ENCODE measurements at places on chromosomes 13 and 19.

GRCh38 chr19:10112037-10112761 lies 706 bp downstream of the P2RY11 start:
- DNase-seq = peak; percentile 49

DNA sequence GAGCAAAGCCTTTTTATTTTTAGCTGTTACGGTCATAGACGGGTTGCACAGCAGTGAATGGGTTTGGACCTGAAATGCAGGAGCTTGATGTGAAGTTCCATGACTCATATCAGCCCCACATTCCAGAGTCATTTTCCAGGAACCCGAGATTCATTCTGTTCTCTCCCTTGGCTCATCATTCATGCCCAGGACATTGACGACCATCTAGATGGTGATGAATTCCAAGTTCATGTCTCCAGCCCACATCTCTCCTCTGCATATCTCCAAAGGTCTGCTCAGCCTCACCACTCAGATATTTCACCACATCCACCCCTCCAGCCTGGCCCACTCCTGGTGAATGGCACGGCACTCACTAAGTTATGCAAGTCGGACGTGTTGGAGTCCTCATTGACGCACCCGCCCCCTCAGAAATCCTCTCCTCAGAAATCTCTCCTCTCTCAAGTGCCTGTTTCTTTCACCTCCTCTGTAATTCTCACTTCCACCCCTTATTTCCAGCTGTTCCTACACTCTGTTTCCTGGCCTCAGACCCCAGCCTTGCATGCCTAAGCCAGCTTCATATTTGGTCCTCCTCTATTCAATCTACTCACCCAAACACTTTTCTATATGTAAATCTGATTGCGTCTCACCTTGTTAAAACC lies 83.1 kb downstream of the ALOX5AP start:
- DNase-seq = no peak

DNA sequence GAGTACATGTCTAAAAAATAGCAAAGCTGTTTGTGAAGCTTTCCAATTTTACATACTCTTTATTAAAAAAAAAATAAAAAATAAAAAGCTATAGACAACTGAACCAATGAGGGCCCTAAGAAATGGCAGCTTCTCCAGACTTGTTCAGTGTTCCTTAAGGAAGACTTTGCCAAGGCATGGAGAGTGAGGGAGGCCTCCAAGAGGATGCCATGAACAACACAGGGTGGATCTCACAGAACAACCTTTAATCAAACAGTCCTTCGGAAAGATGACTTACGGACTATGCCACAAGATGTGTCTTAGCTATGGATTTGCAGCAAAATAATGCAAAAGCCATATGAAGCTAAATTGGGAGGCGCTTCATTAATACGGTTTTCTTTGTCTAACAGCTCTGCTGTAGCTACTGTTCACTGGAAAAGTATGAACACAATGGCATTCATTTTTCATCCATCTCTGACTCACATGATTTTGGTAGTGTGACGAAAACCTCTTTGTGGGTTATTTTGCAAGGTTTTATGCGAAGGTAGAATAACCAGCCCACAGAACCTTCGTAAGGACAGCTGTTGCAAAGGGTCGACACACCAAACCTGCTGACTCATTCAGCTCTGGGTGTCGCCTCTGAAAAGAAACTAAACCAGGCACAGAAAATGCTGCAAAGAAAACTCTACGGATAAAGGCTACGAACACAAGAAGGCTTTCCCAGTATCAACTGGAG lies 27.7 kb downstream of the EFNB2 start:
- no peak for DNase-seq

GRCh38 chr13:104816726-104817125 lies 1718.7 kb downstream of the EFNB2 start:
- DNase-seq = no peak

- no peak for DNase-seq
Measured at GRCh38 chr19:32890841-32891240, 21.3 kb upstream of the SLC7A9 start.

GRCh38 chr19:19445288-19445687 lies 39.8 kb downstream of the GATAD2A start:
- DNase-seq = no peak

GRCh38 chr19:7535998-7536695 lies 630 bp downstream of the PNPLA6 start:
- no peak for DNase-seq

DNA sequence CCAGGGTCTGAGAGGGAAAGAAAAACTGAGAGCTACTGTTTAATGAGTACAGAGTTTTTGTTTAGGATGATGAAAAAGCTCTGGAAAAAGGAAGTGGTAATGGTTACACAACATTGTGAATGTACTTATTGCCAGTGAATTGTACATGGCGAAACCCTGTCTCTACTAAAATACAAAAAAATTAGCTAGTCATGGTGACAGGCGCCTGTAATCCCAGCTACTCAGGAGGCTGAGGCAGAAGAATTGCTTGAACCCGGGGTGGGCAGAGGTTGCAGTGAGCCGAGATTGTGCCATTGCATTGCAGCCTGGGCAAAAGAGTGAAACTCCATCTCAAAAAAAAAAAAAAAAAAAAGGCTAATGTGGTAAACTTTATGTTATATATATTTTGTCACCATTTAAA lies 96.3 kb downstream of the VWA8 start:
- no peak for DNase-seq

DNA sequence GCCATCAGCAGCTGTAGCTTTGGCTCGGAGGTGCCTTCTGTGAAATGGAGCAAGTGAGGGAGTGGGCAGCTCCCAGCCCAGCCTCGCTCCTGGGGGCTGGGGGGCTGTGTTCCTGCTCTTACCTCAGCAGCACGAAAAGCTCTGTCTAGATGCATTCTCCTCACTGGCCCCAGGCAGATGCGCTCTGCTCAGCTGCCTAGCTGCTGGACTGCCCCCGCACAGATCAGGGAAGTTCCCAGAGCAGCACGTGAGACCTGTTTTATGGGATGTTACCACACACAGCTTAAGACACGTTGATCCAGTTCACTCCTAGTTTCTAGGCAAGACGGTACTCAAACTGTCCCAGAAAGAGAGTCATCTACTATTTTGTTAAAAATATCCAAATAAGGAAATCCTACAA lies 13.6 kb downstream of the LCP1 start:
- DNase-seq = peak; percentile 36

GRCh38 chr13:30376426-30377311 lies 45.6 kb upstream of the UBE2L5 start:
- DNase-seq = peak; percentile 54

DNA sequence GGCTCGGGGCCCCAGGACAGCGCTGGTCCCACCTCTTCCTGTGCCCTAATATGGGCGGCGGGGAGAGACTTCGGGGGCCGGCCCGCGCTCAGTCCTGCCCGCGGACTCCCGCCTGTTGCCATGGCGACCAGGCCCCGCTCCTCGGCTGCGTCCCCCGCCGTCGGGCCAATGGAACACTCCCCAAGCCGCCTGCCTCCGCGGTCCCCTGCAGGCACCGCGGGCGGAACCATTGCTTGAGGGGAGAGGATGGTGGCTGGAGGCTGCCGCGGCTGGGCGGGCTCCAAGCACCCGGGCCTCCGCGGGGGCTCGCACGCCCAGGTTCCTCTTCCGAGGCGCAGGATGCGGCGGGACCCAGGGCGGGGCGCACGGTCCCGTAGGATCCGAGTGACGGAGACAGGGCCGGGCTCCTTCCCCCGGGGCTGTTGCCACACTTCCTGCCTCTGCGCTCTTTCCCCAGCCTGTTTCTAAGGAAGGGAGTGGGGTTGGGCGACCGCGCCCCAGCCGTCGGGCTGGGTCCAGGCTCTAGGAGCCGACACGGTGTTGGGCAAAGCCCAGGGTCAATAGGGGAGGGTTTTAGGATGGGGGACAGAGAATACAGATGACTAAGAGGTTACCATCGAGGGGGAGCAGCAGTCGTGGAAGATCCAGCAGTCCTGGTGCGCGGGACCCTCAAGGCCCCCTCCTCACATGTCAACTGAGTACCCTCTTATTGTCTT lies 1.2 kb upstream of the JUNB start:
- peak; percentile 91 for DNase-seq

DNA sequence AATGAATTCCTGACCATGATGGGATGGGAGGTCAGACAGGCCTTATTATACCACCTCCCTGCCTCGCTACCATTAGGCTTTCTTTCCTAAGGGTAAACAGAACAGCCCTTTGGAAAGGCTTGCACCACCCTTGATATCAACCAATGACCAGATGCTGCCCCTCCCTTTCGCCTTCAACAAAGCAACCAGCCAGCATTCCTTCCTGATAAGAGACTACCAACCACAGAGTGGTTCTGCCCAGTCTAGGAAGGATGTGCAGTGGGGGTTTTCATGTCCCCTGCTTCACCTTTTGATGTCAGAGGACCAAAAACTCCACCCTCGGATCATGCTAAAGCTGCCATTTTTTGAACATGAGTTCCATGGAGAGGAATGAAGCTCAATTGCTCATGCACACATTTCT lies 21.7 kb downstream of the TEX30 start:
- no peak for DNase-seq

Data from T-helper 1 cell (primary cell).